CD4-positive, alpha-beta T cell treated with Interferon alpha-2 for 1 hour (primary cell): ENCODE measurements at places on chromosomes 16 and 17.

- DNase-seq: no peak
Measured at GRCh38 chr17:58276423-58276822, 4.3 kb downstream of the MPO start.

- no peak for DNase-seq
Measured at GRCh38 chr16:54447576-54448440, 161.2 kb upstream of the IRX3 start.

- no peak for DNase-seq
Measured at GRCh38 chr16:65445313-65446260, 323.7 kb upstream of the CDH11 start.

DNA sequence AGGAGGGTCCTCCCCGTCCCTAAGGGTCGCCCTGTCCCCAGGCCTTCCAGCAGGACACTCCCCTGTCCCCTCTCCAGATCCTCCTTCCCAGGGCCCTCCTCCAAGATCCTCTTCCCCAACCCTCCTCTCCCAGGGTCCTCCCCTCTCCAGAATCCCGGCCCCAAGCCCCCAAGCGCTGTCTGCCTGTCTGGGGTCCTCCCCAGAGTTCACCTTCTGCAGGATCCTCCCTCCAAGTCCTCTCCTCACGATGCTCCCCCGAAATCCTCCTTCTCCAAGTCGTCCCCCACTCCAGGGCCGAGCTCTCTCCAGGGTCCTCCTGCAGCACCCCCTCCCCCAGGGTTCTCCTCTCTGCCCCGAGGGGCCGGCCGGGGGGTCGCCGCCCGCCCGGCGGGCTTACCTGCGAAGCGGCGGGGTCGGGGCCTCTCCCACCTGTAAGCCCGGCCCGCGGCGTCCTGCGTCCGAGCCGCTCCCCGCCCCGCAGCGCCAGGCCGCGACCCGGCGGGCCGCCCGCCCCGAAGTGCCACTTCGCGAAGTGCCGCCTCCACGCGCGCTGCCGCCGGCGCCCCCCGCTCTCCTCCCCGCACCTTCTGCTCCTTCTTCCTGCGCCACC is 678 bp upstream of the BAIAP2 start:
- no peak for DNase-seq

GRCh38 chr17:51435641-51436091 is 175.3 kb downstream of the UTP18 start:
- DNase-seq: peak; percentile 61

GRCh38 chr17:19508577-19508867 is 25.1 kb upstream of the SLC47A1 start:
- DNase-seq: no peak

DNA sequence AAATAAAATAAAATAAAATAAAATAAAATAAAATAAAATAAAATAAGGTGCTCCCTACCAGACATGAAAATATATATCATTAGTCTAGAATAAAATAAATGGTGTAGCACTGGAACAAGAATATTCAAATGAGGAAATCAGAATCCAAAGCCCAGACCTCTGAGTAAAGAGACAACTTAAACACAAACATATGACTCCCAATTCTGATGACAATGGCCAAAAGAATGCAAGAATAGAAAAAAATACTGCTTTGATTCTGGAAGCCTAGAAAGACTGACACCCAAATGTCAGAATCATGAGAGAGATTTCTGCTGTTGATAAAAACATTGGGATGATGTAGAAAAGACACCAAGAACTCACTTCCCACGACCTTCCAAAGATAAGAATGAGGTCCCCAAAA is 27.9 kb downstream of the MYOCD start:
- DNase-seq: no peak

GRCh38 chr17:81092518-81093095 is 57.7 kb downstream of the BAIAP2 start:
- no peak for DNase-seq

- peak; percentile 51 for DNase-seq
Measured at GRCh38 chr16:50684823-50685461, 3.8 kb upstream of the SNX20 start.

GRCh38 chr16:30173054-30173453 is 10.3 kb upstream of the CORO1A start:
- no peak for DNase-seq

DNA sequence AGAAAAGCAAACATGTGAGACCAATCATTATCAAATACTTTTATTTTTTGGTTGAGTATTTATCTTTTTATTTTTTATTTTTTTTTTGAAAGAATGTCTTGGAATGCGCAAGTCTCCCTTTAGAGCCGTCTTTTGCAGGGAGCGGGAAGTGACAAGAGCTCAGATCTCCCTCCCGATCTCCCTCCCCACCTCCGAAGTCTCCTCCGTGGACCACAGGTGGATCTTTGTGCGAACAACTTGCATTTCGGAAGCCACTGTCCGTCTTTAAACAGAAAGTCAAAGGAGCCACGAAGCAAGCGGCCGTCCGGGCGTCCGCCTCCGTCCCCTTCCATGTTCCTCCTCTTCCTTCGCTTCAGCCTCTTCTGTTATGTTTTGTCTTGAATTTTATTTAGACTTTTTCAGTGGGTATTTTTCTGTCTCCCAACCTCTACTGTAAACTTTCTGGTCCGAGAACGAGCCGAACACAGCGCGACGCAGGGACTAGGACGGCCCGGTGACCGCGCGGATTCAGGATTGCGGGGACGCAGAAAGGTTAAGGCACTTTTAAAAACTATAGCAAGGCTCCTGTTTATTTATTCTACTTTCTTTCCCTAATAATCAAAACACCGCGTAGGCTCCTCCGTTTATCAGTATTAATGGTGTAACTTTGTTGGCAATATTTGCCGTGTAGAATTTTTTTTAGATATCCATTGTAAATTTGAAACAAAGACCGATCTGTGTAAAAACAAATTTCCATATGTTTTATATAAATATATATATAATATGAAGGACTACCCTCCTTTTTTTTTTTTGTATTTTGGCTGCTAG is 3.3 kb downstream of the FOXF1 start:
- no peak for DNase-seq

DNA sequence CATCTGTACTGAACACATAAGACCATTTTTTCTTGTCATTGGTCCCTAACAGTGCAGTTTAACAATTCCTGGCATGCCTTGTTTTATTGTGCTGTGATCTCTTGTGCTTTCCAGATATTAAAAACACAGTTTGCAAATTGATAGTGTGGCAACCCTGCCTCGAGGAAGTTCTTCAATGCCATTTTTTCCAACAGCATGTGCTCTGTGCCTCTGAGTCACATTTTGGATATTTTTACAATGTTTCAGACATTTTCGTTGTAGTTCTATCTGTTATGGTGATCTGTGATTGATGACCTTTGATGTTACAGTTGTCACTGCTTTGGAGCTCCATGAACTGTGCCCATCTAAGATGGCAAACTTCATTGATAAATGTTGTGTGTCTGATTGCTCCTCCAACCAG is 66.2 kb downstream of the GOSR1 start:
- DNase-seq: no peak

DNA sequence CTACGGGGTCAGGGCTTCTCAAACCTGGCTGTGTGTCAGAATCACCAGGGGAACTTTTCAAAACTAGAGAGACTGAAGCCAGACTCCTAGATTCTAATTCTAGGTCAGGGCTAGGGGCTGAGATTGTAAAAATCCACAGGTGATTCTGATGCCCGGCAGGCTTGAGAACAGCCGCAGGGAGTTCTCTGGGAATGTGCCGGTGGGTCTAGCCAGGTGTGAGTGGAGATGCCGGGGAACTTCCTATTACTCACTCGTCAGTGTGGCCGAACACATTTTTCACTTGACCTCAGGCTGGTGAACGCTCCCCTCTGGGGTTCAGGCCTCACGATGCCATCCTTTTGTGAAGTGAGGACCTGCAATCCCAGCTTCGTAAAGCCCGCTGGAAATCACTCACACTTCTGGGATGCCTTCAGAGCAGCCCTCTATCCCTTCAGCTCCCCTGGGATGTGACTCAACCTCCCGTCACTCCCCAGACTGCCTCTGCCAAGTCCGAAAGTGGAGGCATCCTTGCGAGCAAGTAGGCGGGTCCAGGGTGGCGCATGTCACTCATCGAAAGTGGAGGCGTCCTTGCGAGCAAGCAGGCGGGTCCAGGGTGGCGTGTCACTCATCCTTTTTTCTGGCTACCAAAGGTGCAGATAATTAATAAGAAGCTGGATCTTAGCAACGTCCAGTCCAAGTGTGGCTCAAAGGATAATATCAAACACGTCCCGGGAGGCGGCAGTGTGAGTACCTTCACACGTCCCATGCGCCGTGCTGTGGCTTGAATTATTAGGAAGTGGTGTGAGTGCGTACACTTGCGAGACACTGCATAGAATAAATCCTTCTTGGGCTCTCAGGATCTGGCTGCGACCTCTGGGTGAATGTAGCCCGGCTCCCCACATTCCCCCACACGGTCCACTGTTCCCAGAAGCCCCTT is 10.9 kb downstream of the STH start:
- no peak for DNase-seq

- DNase-seq: no peak
Measured at GRCh38 chr16:65201511-65201910, 79.6 kb upstream of the CDH11 start.

DNA sequence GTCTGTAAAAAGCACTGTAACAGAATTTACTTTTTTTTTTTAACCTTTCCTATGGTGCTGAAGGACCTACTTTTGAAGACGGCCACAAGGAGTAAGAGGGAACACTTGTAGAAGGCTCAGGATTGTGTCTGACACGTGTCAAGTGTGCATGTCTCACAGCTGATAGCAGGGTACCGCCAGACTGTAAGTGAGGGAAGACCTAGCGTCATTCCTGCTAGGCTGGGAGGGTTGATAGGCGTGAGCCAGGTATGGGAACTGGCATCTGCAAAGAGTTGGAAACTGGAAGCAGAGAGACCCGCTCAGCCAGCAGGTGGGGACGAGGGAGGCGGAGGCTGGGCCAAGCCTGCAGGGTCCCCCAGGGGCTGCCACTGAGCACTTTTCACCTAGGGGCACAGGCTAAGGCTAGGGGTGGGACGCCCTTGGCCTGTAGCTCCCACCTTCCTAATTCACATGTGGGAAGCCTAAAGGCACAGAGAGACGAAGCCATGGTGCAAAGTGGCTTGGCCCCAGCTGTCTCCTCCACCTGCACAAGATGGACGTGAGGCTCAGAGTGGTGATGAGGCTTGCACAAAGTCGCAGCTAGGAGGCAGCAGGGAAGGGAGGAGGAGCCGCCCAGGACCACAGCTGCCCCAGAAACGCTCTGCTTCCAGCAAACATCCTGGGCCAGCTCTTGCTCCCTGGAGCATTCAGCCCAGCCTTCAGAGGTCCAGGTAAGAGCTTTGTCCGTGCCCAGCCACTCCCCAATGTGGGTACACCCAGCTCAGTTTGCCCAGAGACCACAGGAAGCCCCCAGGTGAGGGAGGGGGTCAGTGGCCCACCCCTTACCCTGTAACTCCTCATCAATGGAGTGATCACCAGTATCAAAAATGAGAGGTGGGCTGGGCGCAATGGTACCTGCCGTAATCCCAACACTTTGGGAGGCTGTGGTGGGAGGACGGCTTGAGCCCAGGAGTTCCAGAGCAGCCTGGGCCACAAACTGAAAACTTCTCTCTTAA is 18.9 kb downstream of the VASN start:
- DNase-seq: no peak

- DNase-seq: no peak
Measured at GRCh38 chr16:6852643-6853225, 479.9 kb upstream of the RBFOX1 start.

GRCh38 chr16:25109643-25110042 is 1.9 kb upstream of the LCMT1 start:
- DNase-seq: no peak

DNA sequence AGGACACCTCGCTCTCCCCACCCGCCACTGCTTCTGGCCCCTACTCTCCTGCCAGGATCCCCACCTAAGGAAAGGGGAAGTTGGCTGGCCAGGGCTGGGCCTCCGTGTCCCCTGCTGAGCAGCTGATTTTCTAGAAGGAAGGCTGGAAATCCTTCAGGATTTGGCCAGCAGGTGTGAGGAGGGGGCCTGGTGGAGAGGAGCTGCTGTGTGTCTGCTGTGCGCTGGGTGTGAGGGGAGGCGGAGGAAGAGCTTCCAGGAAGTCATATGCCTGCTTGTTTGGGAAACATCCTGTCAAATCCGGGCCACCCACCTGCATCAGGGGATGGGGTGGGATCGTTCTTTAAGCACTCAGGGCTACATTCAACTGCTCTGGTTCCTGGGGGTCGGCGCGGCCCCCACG is 28.6 kb downstream of the TPSG1 start:
- DNase-seq: no peak

GRCh38 chr16:86925067-86925791 is 346.9 kb downstream of the FOXL1 start:
- DNase-seq: no peak

DNA sequence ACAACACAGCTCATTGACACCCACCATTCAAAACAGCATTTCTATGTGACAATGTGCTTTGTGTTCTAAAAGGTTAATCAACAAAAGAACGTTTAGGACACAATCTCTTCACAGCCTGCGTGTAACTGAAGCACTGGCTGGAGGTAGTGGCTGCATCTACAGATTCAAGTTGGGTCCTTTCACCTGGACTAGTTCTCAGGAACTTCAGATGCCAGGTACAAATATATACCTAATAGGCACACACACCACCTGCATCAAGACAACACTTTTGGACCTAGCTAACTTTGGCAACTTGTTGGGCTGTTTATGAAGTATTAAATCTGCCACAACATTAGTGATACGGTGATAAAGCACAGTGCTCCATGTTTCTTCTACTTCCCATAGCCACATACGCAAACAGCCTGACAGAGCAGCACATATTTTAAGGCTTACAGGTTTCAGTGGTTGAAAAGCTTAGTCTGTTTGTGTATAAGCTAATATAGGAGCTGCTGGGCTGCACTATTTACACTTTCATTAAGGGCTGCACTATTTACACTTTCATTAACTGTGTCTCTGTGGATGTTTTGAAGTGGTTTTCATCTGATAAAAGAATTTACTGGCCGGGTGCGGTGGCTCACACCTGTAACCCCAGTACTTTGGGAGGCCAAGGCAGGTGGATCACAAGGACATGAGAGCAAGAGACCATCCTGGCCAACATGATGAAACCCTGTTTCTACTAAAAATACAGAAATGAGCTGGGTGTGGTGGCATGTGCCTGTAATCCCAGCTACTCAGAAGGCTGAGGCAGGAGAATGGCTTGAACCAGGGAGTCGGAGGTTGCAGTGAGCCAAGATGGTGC is 132.6 kb downstream of the PARN start:
- DNase-seq: no peak

- no peak for DNase-seq
Measured at GRCh38 chr17:39195568-39196160, 1.8 kb downstream of the CACNB1 start.

DNA sequence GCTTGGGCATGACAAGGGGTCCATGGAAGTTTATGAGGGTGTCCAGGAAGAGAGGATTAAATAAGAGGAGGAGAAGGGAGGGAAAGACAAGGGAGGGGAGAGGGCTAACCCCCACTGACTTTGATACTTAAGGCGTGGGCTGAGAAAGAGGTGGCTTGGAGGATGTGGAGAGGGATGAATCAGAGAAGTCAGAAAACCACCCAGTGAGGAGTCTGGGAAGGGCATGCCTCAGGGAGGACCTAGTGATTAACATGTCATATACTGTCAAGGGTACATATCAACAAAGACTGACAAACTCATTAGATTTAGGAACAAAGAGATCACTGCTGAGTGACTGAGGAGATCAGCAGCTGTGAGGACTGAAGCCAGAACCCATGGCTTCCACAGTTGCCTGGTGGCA is 145.4 kb downstream of the IRX5 start:
- DNase-seq: no peak
